Activated CD8-positive, alpha-beta memory T cell treated with anti-CD3 and anti-CD28 coated beads, Interleukin-2, amount 10 ng/mL, durations not matched to agents 7 days and 5 days (primary cell): ENCODE measurements at places on chromosomes 4 and X. TPM values are rescaled to one million over a fixed set of nuclear protein-coding genes. Genes with fewer than 3 reads are reported as not detected.

- no peaks in the 10 kb centered on the region for H3K27me3 ChIP-seq
- no peak for DNase-seq
- H3K4me3 ChIP-seq = no peak overlapping the region
- H3K4me1 ChIP-seq = no peaks in the 10 kb centered on the region
- no peaks in the 10 kb centered on the region for H3K36me3 ChIP-seq
- H3K27ac ChIP-seq = no peak overlapping the region
Observed at GRCh38 chr4:79273915-79274314, 51.9 kb downstream of the NAA11 start.

DNA sequence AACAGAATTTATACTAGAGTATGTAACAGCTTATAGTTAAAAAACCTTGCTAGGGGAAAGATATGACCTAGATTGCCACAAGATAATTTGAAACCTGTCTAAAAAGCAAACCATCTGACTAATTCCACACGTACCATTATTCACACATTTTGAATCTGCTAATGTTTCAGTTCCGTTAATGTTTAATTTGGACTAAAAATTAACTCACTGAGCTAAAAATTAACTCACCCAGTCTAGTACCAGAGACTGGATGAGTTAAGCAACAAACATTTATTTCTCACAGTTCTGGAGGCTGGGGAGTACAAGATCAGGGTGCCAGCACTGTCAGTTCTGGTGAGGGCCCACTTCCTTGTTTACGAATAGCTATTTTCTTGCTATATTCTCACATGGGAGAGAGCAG is 231.5 kb upstream of the DIAPH2 start:
- H3K4me1 ChIP-seq = no peaks in the 10 kb centered on the region
- H3K36me3 ChIP-seq = no peaks in the 10 kb centered on the region
- no peak for DNase-seq
- H3K27me3 ChIP-seq = no peaks in the 10 kb centered on the region

GRCh38 chr4:99208719-99209075 is 10.3 kb downstream of the ADH6 start:
- H3K4me1 ChIP-seq = no peaks in the 10 kb centered on the region
- no peak overlapping the region for H3K4me3 ChIP-seq
- no peak for DNase-seq
- H3K27ac ChIP-seq = no peak overlapping the region

DNA sequence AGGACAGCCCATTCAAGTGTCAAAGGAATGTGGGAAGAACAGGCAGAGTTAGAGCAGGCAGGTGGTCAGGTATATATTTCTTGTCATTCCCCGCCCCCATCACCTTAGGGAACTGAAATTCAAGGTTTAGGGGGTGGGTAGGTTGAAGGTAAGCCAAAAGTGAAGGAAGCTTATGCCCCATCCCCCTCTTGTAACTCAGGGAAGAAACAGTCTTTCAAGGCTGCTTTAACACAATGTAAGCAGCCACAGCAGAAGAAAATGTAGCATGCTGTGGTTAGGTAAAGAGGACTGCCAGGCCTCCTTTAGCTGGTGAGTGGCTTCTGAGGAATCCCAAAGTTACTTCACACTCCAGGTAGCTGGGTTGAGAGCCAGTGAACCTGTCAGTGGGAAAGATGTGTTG is 122.3 kb downstream of the RS1 start:
- no peaks in the 10 kb centered on the region for H3K27me3 ChIP-seq
- H3K4me1 ChIP-seq = no peaks in the 10 kb centered on the region
- DNase-seq = no peak
- H3K27ac ChIP-seq = no peak overlapping the region
- no peaks in the 10 kb centered on the region for H3K36me3 ChIP-seq

- H3K4me1 ChIP-seq = no peaks in the 10 kb centered on the region
- H3K4me3 ChIP-seq = no peak overlapping the region
- H3K27me3 ChIP-seq = no peaks in the 10 kb centered on the region
- peaks cover 4% of the 10 kb centered on the region for H3K36me3 ChIP-seq
Observed at GRCh38 chr4:4727536-4727935, 131.9 kb upstream of the MSX1 start.

GRCh38 chr4:5890063-5890727 is 2.7 kb downstream of the CRMP1 start:
- peaks cover 68% of the 10 kb centered on the region for H3K27me3 ChIP-seq
- H3K27ac ChIP-seq = no peak overlapping the region
- H3K36me3 ChIP-seq = peaks cover 9% of the 10 kb centered on the region
- H3K4me1 ChIP-seq = peaks cover 5% of the 10 kb centered on the region
- DNase-seq = no peak

ARX gene
- total RNA-seq = not detected

PCYT1B gene
- total RNA-seq = not detected

PGM2 gene
- total RNA-seq = 49.0 TPM
